ENCODE measurements at places on chromosomes 5 and 9.
A peak's percentile ranks its signal among the peaks of the same experiment; 100 is the strongest.

DNA sequence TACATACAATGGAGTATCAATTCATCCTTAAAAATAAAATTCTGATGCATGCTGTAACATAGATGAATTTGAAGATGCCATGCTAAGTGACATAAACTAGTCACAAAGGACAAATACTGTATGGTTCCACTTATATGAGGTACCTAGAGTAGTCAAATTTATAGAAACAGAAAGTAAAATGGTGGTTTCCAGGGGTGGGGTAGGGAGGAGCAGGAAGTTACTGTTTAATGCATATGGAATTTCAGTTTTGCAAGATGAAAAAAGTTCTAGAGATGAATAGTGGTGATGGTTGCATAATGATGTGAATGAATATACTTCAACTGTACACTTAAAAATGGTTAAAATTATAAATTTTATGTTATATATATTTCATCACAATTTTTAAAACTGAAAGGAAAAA lies 57.3 kb upstream of the FNIP1 start:
- DNase-seq = no peak

DNA sequence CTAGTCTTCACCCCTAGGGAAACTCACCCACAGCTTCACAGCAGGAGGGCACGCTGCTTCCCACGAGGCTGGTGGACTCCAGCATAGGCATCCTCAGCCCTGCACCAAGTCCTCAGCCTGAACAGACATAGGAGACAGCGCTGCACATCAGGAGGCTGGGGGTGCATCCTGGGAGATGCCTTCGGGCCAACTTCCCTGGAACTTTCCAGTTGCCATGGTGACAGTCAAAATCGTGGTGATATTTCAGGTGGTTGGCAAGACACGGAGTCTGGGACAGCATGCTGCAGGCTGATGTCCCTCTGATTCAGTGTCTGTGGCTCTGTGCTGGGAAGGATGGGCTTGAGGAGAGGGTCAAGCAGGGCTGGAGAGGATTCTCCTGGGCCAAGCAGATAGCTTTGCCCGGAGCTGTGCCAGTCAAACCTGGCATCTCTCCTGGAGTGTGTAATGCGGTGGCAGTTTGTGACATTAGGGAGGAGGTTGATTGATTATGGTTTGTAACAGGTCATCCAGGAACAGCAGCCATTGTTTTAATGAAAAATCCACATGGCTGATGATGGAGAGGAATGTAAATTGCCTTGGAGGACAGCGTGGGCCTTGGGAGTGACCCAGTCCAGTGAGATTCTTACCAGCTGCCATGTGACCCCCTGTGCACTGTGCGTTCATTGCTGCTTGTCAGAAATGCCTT lies 35.6 kb upstream of the SEMA4D start:
- no peak for DNase-seq

DNA sequence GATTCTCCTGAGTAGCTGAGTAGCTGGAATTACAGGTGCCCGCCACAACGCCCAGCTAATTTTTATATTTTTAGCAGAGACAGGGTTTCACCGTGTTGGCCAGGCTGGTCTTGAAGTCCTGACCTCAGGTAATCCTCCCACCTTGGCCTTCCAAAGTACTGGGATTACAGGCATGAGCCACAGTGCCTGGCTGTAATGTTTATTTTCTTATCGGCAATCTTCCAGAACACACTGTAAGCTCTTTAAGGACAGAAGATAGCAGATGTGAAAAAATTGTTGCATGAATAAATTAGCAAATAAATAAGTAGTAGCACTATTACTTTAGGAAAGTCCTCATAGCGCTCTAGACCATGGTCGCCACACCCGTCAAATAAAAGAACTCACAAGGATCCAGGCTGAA lies 100.5 kb downstream of the ENC1 start:
- no peak for DNase-seq

DNA sequence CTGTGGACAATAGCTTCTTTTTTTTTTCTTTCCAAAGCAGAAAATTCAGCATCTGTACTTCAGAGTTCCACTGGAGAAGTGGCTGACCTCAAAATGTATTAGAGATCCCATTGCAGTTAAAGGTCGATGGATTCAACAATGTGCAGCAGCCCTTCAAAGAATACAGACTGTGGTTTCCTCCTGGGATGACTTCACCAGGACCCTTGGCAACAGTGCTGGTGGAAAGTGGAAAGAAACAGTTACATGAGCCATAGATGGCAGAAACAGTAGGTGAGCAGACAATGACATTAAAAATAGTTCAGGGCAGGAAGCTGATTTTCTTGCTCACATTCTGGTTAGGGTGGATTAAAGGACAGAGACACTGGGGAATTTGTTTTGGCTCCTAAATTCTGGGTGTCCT lies 62.4 kb downstream of the SLC28A3 start:
- no peak for DNase-seq

DNA sequence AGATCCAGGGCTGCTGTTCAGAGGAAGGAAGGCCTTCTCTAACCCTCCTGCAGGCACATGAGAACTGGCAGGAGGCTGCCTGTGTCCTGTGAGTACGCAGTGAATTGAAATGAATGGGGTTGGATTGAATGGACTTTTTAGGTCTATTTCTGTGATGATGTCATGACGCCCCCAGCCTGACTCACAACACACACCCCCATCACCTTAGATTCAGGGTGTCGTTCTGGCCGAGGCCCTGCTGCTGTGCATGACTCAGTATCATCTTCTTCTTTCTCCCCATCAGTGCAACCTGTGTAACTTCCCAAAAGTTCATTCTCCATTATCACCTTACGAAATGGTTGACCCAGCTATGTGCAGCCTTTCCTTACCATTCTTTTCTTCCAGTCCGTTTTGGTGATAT lies 5.4 kb downstream of the PCAT7 start:
- no peak for DNase-seq

GRCh38 chr5:74063821-74064220 lies 437.8 kb downstream of the ARHGEF28 start:
- no peak for DNase-seq

DNA sequence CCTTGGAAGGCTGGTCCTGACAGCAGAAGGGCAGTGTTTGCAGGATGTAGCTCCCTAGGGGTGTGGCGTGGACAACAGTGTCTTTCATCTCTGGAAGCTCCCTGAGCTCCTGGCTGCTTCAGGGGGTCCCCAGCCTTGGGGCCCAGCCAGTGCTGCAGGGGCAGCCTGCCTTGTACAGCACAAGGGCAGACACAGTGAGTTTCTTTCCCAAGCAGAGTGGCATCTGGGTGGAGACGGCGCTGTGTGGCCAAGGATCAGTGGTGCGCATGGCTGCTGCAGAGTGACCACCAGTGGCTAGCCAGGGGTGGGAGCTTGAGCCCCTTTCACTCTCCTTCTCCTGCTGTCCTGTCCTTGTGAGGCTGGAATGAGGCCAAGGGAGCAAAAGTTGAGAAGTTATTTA lies 7.6 kb upstream of the IRX4 start:
- no peak for DNase-seq

GRCh38 chr9:70257991-70258691 lies 637 bp upstream of the SMC5 start:
- peak; percentile 60 for DNase-seq

GRCh38 chr9:134434894-134435506 lies 108.7 kb downstream of the RXRA start:
- DNase-seq = peak; percentile 98

DNA sequence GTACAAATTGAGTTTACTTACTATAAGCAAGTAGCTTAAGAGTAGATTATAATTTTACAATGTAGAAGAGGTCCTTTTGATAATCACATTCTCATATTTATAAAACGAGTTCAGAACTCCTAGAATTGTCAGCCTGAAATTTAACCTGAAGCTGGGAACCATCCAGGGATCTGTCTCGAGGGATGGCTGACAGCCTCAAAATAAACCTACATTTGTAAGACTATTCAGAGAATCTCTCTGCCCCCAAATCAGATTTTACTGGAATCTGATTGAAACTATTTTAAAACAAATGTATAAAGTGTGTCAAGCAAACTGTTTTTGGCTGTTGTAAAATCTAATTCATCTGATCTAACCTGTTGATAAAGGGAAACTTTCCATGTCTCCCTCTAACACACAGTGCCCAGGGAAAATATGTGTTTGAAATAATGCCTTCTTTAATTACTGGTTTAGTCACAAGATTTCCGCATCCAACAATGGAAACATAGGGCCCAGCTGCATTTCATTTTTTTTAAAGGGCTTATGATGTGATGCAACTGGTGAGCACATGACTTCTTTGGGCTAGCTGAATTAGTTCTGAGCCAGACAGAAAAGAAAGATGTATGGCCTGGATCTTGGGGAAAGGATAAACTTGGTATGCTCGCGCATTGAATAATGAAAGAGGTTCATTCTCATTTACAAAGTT lies 30.3 kb downstream of the SLC25A46 start:
- DNase-seq = no peak

GRCh38 chr5:164233791-164234190 lies 728.4 kb downstream of the MAT2B start:
- no peak for DNase-seq

DNA sequence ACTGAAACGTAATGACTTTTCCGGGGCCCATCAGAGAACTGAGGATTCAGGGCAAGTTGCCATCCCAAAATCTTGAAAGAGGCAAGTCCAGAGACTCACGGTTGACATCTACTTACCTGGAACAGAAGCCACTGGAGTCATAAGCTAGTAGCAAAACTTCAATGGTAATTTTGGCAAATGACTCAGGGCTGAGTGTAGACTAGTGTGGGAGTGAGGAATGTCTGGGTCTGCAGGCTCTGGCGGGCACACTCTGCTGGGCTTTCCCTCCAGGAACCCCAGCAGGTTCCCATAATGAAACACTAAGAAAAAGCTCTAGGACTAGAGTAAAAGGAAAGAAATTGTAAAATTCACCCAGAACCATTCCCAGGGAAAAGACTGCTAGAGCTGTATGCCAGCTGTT lies 122.9 kb upstream of the NFIL3 start:
- no peak for DNase-seq

GRCh38 chr9:131447148-131447547 lies 53.3 kb downstream of the PRRC2B start:
- no peak for DNase-seq

DNA sequence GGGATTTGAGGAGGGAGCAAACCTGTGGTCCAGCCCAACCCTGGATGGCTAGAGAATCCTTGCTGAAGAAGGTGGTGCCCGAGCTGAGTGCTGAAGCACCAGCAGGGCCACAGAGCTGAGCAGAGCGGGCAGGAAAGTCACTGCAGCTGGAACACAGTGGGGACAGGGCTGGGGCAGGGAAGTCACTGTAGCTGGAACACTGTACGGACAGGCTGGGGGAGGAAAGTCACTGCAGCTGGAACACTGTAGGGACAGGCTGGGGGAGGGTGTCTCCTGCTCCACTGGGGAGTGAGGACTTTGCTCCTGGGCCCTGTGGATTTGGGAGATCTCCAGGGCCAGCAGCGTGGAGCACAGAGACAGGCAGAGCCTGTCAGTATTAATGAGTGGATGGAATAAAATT lies 9.0 kb upstream of the SUSD3 start:
- DNase-seq = no peak

GRCh38 chr9:4600368-4600767 lies 61.7 kb upstream of the PLPP6 start:
- DNase-seq = no peak

DNA sequence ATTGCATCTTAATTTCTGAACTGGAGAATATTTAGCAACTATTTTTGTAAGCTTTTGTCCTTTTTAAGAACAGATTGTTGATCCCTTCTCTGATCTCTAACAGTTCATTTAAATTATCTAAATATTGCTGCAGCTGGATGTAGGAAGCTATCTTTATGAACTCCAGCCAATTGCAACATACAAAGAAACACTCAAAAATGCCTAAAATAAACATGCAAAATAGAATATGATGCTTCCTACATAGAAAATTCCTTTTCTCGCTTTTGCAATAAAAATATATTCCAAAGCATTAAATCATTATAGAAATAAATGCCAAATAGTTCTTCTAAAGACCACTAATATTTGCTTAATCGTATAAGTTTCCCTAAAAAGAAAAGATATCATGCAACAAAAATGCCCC lies 218.6 kb downstream of the LURAP1L start:
- no peak for DNase-seq

DNA sequence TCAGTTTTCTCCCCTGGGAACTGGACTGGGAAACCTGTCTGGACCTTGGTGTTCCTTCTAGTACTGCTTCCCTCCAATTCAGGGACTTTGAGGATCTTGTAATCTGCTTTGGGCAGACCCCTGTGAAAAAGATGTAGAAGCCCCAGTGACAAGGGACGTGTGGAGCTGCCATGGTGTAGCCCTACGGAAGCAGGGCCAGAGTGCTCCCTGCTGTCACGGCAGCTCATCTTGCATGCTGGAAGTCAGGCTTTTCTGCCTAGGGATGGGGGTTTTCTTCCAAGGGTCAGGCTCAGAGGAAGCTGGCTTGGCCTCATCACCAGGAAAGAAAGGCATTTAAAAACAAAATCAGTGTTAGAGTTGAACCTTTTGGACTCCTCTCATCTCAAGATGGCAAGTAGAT lies 86.4 kb downstream of the AMBP start:
- no peak for DNase-seq

DNA sequence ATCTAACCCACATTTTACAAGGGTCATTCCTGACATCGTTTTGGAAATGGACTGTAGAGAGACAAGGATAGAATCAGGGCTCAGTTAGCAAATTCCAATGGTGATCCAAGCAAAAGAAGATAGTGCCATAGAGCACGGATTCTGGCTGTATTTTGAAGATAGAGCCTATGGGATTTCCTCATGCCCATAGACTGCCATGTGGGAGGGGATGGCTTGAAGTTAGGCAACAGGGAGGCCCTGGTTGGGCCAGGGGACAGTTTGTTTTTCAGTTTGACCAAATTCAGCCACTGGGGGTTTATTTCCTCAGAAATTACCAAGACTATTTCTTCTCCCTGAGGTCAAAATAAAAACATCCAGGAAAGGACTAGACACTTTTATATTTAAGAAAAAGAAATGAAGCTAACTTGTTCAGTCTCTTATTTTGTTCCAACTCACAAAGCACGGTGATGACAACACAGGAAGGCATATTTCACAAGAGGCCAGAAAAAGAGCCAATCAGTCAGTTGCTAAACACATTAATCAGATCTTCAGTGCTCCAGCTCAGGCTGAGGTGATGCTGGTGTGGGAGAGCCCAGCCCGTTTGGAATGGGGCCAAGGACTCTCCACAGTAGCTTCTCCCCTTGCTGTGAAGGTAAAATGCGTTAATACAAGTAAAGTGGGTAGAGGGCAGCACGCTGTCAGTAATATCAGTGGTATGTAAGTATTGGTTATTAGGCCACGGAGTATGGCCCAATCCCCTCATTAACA lies 4.4 kb upstream of the DCTN4 start:
- no peak for DNase-seq

DNA sequence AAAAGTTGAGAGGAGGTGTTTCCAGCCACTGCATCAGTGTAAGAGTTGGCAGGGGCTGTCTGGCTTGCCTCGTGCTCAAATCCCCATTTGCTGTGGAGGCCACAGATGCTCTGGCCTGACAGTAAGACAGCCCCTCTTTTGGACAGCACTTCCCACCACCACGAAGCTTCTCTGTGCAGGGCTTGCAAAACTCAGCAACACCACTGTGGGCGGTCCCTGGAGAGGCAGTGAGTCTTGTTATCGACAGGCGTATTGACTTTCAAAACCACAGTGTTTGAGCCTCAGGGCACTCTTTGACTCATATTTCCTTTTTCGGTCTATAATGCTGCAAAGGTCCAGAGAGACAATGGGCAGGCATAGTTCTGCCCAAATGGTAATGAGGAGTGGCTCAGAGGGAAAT lies 539.5 kb downstream of the EBF1 start:
- no peak for DNase-seq
